ENCODE measurements at places on chromosomes 4 and X.

- DNase-seq: no peak
Measured at GRCh38 chr4:82864336-82864979, 26.5 kb downstream of the SEC31A start.

DNA sequence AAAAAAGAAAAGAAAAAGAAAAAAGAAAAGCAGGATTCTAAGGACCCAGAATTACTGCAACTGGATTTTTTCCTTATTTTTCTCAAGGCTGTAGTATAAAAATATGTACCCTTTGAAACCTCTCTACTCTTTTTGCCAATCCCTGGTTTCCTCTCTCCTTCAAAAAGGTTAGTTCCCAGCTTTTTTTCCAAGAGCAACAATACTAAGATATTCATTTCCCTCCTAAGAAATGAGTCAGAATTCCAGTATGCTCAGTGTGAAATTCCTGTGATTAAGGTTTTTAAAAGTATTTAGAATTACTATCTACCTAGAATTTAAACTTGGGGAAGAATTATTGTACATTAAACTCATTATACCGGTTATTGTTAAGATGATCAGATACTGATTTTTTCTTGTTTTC, 22.0 kb downstream of the SMIM14 start:
- DNase-seq: no peak

DNA sequence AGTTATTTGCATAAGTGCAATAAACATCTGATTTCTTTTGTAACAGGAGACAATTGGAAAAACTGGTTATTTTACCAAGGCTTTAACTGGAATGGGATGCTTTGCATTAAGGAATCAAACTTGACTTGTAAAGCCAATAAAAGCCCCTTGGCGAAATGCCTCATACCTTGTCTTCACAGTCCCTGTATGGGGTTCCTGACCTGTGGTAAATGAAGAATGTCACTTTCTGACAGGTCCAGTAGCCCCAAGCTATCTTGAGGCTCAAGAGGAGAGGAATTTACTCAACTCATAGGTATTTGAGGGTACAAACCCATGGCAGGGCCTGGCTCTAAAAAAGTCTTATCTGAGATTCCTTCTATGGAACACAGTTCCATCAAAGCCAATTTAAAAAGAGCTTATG, 78.0 kb downstream of the ACOX3 start:
- DNase-seq: no peak

GRCh38 chrX:128975745-128976144, 547.5 kb downstream of the SMARCA1 start:
- no peak for DNase-seq

DNA sequence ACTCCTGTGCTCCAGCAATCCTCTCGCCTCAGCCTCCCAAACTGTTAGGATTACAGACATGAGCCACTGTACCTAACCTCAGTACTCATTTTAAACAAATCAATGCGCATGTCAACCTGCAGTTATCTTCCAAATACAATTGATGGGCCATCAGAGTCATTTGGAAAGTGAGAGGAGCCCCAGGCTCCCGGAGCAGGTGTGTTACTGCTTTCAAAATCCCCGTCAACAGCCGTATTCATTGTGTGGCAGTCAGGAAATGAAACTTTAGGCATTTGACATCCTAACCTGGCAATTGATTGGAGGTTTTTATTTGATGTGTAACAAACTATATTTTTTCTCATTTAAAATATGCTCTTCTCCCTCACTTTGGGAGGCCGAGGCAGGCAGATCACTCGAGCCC, 623.6 kb upstream of the TENM3 start:
- no peak for DNase-seq

DNA sequence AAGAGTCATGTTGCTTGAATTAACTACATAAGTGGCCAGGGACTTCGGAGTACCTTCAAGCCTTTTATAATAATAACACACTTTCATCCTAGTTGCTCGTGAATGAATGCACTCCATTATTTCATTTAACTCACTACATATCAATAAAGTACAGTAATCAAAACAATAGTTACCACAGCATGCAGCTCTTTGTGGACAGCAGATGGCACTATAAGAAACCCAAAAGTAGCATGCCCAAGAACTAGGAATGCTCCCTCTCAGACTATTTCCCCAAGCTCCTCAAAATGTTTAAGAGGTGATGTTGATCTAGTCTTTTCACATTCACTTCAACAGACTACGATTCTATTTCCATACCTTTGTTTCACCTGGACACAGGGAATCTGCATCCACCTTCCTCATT, 500.8 kb upstream of the DIAPH2 start:
- no peak for DNase-seq

DNA sequence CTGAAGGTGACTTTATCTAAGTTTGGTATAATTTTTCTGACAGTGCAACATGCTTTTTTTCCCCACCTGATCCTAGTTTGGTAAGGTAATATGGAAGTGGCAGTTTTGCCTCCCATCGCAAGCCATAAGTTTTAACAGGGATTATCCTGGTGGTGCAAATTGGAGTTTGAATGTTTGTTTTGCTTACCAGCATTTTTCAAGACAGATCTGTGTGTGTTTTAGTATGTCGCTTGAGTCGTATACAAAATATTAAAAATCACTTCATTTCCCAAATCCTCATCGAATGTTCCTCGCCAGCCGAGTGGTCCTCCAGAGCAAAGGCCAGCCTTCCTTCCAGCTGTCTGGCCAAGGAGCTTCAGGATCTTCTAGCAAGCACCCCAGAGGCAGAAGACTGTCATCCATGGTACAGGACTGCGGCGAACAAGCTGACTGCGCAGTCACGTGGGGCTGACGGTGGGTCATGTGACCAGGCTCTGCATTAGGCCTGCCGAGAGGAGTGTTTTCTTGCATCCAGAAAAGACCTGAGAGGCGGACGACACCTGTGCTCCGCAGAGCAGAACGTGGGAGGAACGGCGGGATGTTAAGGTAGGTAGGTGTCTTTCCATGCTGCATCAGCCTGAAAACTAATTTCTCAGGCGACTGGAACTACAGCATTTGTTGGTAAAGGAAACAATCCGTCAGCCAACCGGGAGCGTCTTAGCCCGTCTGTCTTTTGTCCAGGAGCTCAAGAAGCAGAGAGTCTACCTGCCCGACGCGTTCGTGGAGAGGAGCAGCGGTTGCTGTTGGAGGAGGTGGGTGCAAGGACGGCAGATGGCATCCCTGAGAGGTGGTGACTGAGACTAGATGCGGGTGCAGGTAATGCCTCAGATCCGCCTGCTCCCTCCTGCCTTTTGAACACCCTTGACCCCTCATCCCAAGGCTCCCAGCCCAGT, at the start of gene GPRASP3:
Gene GPRASP3, plus strand, starts transcription at position 507 of the 932 bp plus-strand sequence. CDS start 28,253 bp downstream, outside the sequence.
- DNase-seq: peak; percentile 86

GRCh38 chrX:129586446-129586845, 46.4 kb downstream of the OCRL start:
- no peak for DNase-seq

DNA sequence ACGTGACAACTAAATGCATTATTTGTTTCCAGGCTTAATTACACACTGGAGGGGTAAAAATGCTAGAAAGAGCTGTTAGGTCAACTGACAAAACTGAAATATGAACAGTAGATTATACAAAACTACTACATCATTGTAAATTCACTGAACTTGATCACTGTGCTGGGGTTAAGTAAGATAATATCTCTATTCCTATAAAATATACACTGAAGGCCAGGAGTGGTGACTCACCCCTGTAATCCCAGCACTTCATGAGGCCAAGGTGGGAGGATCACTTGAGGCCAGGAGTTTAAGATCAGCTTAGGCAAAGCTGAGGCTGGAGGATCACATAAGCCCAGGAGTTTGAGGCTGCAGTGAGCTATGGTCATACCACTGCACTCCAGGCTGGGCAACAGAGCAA, 31.8 kb upstream of the NKX6-1 start:
- no peak for DNase-seq

DNA sequence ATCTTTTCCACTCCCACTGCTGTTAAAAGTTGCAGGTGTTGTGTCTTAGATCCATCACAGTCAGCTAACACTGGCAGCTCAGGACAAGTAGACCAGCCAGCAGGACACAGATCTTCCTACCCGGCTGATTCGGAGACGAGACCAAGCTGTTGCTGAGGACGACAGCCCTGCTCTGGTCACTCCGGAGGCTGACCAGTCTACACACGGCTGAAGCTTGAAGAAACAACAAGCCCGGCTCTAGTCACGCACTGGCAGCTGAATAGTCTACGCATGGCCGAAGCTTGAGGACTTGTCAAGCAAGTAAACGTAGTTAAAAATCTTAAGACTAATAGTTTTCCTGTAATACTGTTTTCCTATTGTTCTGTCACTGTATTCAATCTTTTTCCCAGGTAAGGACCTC, 1.8 kb downstream of the ACOX3 start:
- DNase-seq: no peak

GRCh38 chr4:77044461-77045150, 31.2 kb downstream of the CCNI start:
- DNase-seq: peak; percentile 68

GRCh38 chrX:31199840-31200114, 127.9 kb upstream of the FTHL17 start:
- no peak for DNase-seq

DNA sequence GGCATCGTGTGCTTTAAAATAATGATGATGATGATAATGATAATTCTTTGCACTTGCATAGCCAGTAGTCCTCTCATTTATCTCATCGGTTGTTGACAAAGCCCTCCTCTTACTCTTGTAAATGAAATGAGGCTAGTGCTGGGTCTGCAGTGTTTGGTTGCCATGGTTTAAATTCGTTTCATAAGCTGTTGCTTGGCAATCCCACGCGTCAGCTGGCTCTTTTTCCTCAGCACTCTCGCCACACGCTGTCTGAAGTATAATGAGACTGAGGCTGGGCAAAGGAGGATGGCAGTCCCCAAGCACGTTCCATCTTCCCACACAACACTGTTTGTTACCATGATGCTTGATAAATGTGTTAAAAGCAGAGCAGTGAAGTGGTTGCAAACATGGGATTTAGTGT, 15.5 kb downstream of the PAGE4 start:
- DNase-seq: no peak

DNA sequence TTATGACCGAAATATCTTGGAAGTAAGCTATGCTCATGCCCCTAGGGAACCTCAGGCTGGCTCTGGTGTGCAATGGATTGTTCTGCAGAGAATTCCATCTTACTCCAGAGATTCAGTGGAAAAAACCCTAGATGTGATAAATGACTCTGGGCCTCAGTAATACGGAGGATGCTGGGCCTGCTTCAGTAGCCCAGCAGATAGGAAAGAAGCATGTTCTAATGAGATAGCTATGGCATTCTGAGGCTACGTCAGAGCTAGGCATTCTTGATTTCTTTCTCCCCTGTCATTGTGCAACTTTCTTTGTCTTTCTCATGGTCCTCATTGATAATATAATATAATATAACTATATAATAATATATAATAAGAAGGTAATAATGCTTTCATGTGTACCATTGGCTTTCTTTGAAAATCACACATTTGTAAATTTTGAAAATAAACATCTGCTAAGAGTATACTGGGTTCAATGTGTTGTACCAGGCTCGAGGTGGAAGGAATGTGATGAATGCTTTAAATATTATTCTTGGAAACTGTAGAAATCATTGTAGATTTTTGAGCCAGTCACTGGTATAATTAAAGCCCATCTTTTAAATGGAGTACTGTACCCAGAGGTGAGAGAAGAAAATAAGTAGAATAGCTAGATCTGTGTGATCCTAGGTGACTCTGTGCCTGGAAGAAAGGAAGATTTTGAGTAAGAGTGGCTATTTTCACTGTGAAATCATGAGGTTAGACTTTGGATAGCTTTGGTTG, 152.0 kb downstream of the IL15 start:
- no peak for DNase-seq

GRCh38 chrX:100928660-100929613, at the start of gene XKRX:
Gene XKRX, minus strand, starts transcription at chrX:100928917. Its CDS starts 613 bp downstream, at chrX:100928304.
- peak; percentile 40 for DNase-seq

DNA sequence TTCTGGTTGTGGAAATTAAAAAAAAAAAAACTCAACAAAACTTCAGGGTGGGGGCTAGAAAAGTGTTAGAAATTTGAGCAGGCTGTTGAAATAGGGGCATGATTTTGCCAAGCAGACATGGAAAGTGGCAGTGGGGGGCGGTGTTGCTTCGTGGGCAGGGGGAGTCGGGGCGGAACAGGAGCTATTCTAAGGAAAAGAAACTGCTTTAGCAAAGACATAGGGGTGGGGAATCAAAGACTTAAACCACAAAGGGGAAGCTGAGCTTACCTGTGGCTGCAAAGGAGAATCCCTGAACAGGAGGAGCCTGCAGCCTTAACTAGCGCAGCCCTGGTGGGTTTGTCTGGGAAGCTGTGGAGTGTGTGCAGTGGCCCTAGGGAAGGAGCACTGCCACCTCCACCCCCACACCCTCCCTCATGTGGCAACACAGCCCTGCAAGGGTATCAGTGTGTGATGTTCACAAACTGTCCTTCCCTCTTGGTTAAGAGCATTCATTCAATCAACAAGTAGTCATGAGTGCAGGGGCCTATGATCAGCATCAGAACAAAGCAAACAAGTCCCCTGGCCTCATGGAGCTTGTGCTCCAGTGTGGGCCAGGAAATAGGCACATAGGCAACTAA, 20.5 kb downstream of the SEL1L3 start:
- no peak for DNase-seq

DNA sequence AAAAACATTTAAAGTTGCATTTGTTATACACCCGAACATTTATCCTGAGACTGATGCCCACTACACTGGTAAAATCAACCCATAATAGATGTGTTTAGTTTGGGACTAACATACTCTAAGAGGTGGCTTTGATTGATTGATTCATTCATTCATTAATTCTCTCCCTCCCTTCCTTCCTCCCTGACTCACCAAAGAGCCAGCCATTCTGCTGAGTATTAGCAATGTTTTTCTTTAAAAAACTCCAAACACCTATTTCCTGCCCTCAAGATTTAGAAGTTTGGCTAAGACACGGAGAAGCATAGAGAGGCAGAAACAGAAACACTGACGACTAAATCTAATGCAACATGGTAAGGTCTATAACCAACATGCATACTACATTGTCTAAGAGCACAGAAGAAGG, 88.9 kb downstream of the RASL11B start:
- DNase-seq: no peak

- no peak for DNase-seq
Measured at GRCh38 chr4:14912426-14912825, 89.9 kb upstream of the CPEB2 start.

- DNase-seq: no peak
Measured at GRCh38 chr4:184384810-184385557, 89.4 kb downstream of the IRF2 start.

- no peak for DNase-seq
Measured at GRCh38 chrX:98962996-98963395, 1447.1 kb downstream of the PCDH19 start.

- DNase-seq: no peak
Measured at GRCh38 chr4:148162991-148163390, 279.2 kb downstream of the NR3C2 start.

All from T-helper 2 cell (primary cell).